GM23338 (cell line): ENCODE measurements at places on chromosomes 7 and 10.

- DNase-seq, result no peak
Observed at GRCh38 chr10:62820586-62820985, 4.4 kb upstream of the EGR2 start.

DNA sequence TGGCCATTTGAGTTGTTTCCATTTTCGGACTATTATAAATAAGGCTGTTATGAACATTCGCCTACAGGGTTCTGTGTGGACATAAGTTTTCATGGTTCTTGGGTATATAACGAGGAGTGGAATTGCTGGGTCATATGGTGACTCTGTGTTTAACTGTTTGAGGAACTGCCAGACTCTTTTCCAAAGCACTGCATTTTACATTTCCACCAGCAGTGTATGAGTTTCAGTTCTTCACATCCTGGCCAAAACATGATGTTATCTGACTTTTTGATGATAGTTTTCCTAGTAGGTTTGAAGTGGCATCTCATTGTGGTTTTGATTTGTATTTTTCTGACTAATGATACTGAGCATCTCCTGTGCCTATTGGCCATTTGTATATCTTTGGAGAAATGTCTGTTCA, 5.4 kb downstream of the SUV39H2 start:
- no peak for DNase-seq

DNA sequence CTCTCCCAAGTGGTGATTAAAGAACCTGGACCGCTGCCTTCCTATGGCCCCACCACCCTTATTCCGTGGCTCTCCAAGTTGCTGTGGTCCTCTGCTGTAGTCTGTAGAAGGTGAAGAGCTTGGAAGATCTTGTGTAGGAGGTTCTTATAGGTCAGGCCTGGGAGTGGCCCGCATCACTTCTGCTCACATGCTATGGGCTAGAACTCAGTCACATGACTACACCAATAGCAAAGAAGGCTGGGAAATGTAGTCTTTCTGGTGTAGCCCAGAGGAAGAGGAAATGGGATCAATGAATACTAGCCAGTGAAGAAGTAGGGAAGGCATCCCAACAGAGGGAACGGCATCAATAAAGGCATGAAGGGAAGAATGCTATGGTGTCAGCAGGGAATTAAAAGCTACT, 41.3 kb upstream of the AOAH start:
- peak; percentile 54 for DNase-seq

DNA sequence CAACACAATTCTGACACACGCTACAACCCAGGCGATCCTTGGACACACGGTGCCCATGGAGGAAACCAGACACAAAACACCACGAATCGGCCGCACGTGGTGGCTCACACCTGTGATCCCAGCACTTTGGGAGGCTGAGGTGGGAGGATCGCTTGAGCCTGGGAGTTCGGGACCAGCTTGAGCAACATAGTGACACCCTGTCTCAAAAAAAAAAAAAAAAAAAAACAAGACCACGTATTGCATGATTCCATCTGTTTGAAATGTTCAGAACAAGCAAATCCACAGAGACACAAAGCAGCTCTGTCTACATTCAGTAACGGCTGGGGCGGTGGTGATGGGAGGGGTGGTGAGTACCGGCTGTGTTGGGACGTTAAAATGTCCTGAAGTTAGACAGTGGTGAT, 25.2 kb downstream of the ADAP1 start:
- DNase-seq, result no peak

GRCh38 chr7:105131033-105131656, 117.1 kb downstream of the KMT2E start:
- DNase-seq, result no peak

DNA sequence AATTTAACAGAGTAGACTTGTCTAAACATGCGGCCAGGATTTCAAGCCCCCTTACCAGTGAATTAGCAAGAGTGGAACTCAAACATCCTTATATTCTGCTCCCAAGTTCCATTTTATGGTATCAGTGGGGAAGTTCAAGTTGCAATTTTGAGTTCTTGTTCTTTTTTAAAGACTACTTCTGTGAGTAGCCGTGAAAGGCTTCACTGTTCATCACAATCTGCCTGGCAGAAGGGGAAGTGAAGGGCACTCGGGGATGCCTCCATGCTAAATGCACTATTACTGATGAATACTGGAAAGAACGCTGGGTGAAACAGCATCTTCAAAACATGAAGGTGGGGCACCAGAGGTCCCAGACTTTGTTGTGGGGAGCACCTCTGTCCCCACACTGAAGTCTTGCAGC, 22.4 kb upstream of the FGL2 start:
- no peak for DNase-seq

DNA sequence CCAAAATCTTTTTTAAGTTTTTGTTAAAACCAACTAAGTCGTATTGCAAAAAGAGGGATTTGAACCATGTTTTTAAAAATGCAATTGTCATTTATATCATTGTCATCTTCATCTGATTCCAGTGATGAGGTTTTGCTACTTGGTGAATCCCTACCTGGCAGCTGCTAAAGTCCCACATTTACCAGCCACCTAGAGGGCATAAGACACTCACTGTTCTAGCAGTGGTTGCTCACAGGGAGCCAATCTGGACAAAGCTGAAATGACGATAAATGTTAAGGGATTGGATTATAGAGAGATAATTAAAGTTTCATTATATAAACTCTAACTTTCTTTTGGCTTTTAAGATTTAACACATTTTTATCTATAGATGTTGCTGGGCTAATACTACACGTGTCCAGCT, 18.7 kb downstream of the KIFBP start:
- DNase-seq, result no peak

DNA sequence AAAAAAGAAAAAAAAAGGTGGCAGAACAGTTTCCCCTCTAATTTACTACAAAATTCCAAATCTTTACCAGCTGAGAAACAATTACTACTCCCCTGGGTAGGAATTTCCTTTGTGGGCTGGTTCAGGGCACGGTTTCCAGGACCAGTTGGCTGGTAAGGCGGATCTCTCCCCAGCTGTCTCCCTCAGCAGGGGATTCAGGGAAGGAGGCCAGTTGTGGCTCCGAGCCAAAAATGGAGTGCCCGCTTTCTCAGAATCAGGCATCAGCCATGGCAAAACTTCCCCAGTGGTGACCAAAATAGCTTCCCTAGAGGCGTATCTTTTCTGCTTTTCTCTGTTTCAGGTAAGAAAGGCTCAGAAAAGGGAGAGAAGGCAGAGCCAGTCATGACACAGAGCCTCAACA, 91.2 kb downstream of the ZNF22 start:
- no peak for DNase-seq
